ENCODE measurements at places on chromosomes 3 and 15.

- no peak for DNase-seq
Observed at GRCh38 chr3:64743156-64743886, 55.5 kb upstream of the ADAMTS9 start.

- no peak for DNase-seq
Observed at GRCh38 chr15:31352911-31353811, 26.5 kb downstream of the KLF13 start.

DNA sequence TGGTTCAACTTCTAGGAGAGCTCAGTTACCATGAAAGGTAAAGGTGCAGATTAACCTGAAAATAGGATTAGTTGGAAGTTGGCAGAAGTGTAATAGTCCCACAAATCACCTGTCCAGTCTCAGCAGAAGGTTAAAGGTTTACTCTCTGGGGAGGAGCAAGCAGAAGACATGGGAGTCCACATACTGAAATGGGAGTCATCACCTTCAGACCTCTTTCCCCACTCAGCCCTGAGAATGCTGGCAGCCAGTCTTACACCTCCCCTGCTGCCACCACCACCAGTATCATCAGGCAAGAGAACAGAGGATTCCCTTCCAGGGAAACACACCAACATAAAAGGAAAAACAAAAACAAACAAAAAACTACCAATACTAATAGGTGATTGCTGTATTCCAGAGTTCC, 13.8 kb upstream of the PLA2G4D start:
- DNase-seq = no peak

- DNase-seq = no peak
Observed at GRCh38 chr3:148008591-148008990, 599.4 kb downstream of the ZIC1 start.

DNA sequence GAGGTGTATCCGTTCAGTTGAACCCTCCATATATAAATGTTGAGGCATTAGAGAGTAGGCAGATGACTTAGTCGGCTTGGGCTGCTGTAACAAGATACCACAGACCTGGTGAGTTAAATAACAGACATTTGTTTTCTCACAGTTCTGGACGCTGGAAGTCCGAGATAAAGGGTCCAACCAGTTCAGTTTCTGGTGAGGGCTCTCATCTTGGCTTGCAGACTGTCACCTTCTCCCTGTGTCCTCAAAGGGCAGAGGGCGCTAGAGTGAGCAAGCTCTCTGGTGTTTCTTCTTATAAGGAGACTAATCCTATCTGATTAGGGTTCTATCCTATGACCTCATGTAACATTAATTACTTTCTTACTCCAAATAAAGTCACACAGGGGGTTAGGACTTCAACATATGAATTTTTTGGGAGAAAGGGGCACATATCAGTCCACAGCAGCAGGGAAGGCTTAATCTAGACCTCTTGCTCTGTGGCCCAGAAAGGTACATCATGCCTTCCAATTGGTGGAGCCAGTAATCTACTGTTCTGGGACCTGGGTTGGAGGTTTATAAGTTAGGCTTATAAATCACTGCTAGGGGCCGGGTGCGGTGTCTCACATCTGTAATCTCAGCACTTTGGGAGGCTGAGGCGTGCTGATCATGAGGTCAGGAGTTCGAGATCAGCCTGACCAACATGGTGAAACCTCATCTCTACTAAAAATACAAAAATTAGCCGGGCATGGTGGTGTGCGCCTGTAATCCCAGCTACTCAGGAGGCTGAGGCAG, 26.3 kb upstream of the SLC28A2 start:
- no peak for DNase-seq

DNA sequence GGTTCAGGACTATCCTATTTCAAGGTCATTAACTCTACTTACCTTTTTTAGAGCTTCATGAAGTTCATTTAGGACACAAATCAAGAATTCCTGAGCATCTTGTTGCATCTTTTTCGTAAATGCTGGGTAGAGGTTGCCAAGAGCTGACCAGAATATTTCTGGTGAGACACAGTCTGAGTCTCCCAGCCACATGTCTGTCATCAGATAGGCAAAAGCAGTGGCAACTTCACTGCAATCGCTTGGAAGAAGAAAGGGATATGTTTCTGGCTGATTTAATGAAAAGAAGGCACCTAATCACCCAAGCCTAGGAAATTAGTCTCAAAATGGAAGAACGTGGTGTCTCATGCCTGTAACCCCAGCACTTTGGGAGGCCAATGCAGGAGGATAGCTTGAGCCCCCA, 2.9 kb downstream of the USP50 start:
- no peak for DNase-seq

DNA sequence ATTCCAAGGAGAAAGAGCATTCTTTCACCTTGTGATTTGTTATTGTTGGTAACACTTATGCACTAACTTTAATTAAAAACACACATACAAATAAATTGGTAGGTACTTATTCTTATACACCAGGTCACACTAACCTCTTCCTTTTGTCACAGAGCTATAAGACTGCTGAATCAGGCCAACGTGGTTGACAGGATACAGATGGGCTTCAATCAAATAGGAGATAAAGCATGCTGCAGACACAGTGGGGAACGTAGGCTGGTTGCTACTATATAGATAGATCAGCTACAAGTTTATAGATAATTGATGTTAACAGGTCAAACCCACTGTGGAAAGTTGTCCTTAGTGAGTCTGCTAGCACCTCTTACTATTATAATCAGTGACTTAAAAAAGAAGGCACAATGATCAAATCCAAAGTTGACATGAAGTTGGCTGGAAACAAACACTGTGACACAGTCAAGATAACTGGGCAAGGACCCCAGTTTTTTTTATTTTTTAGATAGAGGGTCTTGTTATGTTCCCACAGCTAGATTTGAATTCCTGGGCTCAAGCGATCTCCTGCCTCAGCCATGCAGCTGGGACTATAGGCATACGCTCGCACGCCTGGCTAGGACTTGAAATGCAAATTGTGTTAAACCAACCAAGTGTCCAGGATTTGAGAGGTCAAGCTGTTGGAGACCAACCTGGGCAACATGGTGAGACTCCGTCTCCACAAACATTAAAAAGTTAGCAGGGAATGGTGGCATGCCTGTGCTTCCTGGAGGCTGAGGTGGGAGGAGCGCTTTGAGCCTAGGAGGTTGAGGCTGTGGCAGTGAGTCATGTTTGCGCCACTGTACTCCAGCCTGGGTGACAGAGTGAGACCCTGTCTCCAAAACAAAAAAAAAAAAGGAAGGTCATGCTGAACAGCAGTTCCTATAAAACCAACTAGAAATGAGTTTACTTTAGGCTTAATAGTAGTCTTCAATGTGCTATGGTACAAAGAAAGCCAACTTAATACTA, 97.9 kb upstream of the MEX3B start:
- DNase-seq = no peak

- DNase-seq = no peak
Observed at GRCh38 chr15:80107774-80108173, 45.0 kb upstream of the FAH start.

GRCh38 chr15:55124616-55125015, 72.1 kb downstream of the RSL24D1 start:
- no peak for DNase-seq

DNA sequence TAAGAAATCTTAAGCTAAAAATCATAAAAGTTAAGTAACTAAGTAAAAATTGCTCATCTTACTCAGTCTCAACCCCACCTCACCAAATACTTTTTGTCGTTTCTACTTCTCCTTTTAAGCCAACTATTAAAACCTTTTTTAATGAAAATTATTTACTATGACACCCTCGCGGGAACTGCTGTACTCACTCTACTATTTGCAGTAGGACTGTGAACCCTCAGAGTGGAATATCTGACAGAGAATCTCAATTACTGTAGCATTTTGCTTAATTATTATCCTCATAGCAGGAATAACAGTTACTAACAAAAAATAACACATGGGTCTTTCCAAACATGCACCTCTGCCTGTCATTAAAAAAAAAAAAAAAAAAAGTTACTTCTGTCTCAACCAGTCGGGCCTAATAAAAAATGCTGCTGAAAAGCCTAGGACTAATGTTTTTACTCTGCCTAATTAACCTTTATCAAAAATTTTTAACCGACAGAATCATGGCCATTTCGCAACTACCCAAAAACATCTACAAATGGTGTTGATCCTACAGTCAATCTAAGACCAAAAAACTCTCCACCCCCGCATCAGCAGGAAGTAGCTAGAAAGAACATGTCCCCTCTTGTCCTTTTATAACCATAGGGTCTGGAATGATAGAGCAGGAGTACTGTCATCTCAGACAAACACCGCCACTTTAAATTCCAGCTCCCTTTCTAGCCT, 10.2 kb downstream of the ALDH1L1 start:
- no peak for DNase-seq

- DNase-seq = no peak
Observed at GRCh38 chr3:11660242-11660641, 16.5 kb upstream of the VGLL4 start.

DNA sequence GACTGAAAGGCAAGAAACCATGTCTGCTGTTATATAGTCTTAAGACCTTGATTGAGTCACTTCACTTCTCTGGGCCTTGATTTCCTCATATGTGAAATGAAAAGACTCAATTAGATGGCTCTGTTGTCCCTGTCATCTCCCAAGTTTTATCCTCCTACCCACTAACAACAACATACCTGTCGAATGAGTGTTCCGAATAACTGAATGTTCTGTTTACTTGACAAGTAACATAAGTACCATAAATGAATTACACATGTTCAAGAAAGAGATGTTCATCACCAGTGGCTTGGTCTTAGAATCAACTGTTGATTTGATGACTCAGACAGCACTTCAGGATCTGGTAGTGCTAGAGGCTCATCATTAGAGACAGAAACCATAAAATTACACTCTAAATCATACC, 311.7 kb downstream of the VPS13C start:
- DNase-seq = no peak

GRCh38 chr3:29852767-29853166, 571.9 kb downstream of the RBMS3 start:
- DNase-seq = no peak

DNA sequence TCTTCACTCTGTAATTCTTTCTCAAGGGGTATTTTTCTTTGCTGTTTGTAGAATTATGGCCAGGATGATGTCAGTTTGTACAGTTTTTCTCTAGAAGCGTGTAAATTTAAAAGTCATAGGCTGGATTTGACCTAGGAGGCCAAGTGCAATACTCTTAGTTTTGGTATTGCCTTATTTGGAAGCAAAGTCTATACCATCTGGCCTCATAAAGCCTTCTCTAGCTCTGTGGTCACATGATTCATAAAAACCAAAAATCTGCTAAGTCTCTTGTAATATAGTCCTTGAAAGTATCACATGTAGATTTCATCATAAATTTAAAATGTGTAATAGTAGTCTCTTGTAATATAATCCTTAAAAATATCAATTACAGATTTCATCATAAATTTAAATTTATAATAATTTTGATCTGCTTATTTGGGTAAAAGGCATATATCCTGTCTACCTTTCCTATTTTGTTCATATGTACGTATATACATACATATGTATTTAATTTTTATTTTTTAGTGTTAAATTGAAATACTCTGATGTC, 25.6 kb downstream of the TEX9 start:
- no peak for DNase-seq

GRCh38 chr15:61479613-61480012, 250.5 kb upstream of the RORA start:
- DNase-seq = no peak

- no peak for DNase-seq
Observed at GRCh38 chr3:18345015-18345367, 80.1 kb downstream of the SATB1 start.

DNA sequence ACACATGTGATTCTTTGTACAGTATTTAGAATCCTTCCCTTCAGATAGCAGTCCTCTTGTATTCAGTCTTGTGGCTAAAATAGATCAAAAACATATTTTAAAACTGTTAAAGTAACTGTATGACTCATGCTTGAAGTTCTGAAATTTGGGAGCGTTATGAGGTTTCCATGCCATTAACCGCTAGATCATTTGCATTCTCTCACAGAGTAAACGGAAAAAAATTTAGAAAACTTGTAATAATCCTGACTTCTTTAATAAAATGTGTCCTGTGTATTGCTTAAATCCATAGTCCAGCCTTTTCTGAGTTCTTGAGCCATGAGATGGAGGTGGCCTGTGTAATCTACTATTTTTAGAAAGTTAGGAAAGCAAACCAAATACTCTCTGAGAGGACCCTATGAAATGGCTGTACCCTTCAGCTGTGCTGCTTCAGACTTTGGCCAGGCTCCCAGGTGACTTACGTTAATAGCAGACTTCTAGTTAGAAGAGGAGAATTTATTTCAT, 33.8 kb downstream of the MBNL1 start:
- no peak for DNase-seq

DNA sequence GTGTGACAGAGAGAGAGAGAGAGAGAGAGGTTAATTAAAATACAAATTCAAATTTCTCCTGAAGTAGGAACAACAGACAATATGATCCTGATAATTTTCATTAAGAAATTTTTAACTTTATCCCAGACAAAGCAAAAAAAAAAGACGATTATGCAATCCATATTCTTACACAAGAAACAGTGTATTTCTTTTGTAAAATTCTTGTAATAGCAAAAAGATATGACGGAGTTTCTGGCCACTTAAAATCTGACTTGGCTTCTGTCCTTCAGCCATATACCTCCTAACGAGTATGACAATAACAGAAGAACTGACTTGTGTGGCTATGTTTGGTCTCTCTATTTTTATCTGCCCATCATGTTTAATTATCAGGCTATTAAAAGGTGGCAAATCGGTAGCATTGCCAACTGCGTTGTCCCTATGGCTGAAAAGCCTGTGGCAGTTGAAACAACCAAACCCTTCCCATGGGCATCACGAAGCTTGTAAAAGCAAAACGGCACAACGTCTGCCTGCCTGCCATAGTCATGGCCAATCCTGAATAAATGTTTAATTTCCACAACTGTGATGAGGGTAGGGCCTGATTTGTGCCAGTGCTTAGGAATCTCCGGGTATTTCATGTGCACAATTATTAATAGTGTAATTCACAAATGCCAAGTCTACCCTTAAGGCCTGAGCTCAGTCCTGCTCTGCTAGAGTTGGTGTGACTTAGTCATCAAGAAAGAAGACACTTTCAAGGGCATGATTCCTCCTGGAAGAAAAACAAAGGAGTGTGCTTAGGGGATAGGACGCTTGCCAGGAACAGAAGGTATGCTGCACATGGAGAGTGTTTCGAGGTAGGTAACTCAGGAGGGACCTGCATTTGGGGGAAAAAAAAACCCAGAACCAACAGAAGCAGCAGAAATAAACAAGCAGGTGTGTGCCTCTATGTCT, 1090.2 kb downstream of the FHIT start:
- DNase-seq = no peak

GRCh38 chr3:99625237-99625622, 13.2 kb upstream of the COL8A1 start:
- DNase-seq = no peak

DNA sequence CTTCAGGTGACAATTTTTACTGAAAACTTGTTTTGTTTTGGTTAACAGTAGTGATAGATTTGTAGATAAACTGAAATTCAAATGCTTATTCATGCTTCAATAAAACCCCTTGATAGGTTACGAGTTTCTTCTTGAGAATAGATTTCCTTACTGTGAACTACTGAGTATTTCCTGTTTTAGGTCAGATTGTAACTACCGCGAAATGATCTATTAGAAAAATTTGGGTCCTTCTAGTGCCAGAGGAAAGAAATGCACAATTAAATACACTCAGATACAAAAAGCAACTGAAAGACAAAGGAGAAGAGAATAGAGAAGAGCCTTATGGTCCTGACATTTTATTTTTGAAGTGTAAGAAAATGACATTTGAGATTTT, 251.7 kb upstream of the TBL1XR1 start:
- DNase-seq = no peak

Data from RWPE2 (cell line).